ENCODE measurements at places on chromosomes 1 and 21.

DNA sequence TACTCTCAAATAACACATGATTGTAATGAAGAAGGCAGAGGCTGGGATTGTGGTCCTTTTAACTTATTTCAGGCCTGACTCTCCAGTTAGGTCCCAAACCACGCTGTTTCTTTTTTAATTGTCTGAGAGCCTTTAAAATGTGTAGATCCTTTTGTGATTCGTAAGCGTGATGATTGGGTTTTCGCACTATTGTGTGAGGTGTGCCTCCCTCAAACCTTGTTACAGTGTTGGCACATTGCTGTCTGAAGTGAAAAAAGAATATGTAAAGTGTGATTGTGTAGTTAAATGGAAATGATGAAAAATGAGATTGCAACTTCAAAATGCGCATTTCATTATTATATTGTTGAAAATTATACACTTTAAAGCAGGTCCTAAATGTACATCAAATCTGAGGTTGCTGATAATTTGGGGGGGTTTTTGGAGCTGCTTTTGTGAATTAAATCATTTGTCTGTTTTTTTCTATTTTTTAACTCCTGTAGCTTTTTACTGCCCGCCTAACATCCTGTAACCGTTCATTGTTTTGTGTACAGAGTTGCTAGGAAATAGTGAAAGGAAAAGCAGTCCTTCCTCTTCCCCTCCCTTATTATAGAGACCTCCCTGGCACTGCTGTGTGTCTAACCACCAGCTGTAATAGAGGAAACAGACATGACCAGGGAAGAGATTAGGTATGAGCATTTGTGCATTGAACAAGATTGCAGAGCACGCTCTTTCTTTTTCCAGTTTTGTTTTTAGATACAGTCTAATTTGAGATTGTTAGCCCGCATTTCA, 43.3 kb downstream of the IARS2 start:
- no peak for DNase-seq

- DNase-seq, result no peak
Measured at GRCh38 chr1:93328809-93329760, 16.6 kb upstream of the DR1 start.

DNA sequence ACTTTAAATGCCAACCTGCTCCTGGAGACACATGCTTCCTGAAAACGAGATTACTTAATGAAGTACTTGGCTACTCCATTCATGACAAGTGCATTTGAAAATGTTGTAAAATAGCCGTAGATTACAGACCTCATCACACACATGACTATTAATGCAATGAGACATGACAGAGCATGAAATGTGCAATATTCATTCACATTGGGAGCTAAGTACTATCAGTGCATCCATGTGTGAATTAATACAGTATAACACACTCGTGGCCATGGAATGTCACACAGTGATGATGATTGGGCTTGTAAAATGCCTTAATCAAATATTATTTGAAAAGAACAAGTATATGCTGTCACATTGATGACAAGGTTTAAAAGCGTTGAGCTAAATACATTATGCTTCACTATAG, 407.0 kb downstream of the AMY1C start:
- DNase-seq, result no peak

GRCh38 chr1:200128081-200128480, 100.6 kb downstream of the NR5A2 start:
- DNase-seq, result no peak

DNA sequence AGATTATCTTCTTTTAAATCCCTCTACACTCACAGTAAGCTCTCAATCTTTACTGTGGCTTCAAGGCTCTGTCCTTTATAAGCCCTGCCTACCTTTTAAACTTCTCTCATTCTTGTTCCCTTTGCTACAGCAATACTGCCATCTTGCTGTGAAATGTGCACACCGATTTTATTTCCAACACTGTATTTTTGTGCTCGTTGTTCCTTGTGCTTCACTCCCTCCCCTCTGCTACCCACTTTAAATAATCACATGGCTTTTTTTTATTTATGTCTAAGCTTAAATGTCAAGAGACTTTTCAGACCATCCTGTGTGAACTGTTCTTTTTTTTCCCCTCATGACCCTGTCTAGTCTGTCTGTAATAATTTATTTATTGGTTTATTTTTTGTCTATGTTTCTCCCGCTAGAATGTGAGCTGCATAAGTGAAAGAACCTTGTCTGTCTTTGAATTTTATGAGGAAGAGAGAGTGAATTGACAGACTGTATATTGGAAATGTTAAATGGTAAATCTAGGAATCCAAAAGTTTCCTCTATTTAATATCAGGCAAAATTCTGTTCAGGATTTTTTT, 45.7 kb downstream of the ABCD3 start:
- no peak for DNase-seq

DNA sequence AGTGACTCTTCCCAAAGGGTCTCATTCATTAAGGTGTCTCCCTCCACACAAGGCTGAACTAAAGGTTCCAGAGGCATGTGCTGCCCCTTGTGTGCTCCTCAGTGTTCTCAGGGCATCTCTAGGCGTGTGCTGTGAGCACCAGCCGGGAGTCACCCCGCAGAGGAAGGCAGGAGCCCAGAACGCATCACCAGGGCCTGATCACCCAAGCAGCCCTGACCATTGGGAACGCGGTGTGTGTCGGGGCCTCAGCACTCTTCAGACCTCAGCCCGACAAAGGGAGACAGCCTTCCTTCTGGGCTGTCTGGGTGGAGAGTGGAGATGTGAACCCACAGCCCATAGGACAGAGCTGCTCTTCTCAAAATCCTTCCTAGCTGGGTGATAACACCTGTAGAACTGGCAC, 9.1 kb downstream of the SLC37A1 start:
- no peak for DNase-seq

DNA sequence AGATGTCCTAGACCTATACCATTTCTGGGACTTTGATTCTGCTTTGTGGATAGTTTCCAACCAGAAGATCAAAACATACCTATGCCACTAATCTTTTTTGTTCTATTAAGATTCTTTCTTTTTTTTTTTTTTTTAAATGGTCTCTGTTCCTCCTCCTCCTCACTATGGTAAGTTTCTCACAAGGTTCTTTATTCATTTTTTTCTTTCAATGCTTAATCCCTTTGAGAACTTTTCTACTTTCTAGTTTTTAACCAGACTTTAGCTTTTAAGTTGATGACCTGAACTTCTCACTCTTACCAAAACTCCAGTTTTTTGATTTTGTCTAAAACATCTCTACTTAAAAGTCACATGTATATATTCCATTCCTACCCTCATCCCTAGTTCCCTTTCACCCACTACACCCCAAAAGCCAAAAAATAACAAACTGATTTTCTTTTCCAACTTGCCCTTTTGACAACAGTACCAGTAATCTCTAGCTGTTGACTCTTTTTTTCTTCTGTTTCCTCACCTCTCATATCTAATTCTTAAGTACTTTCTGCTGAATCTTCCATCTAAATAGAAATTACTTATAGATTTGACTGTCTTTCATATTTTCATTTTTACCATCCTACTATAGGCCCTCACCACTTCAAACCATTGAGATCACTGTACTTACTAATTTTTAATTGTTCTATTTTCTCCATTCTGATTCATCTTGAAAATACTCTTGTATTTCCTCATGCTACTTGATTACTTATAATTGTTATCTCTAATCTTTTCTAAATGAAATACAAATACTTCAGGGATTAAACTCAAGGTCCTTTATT, 6.1 kb downstream of the CEPT1 start:
- DNase-seq, result no peak

Data from H1 (cell line).